ENCODE measurements at places on chromosomes 4 and X.

- DNase-seq, result no peak
Measured at GRCh38 chr4:4923201-4923600, 63.7 kb downstream of the MSX1 start.

DNA sequence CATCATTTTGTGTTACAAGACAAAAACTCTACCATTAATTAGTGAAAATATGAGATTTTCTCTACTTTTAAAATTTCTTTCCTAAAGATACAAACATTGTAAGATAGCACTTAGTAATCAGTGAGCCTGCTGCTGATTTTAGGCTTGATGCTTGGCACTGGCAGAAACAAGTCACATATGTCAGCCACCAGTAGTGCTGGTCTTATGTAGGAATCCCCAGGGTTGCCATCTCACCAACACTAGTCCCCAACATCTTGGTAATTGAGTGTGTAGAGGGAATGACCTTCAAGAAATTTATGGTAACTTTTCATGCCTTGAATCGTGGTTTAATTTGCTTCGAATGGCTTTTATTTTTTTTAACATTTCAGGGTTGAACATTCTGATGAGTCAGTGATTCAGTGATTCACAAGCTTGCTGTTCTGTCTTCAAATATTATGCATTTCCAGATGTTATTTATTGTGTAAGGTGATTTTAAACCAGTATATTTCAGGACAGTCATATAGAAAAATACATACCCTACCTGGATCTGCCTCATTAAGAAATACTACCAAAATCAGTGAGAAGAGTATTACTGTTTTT lies 11.9 kb downstream of the EXOC1 start:
- DNase-seq, result peak; percentile 6

DNA sequence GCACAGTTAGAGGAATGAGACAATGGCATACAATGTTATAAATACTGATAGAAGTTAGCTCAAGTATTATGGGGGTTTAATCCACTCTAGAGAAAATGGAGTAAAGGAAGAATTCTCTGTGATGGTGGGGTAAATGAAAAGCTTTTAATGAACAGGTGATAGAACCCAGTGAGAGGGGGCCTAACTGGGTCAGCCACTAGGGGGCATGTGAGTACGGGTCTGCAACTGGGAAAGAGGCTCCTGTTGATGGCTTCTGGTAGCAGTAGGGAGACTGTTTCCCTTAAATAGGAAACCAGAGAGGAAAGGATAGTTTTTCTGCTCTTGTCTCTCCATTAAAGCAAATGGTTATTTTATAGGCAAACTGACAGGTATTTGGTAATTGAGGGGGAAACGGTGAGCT lies 132.8 kb upstream of the GPR101 start:
- DNase-seq, result no peak

DNA sequence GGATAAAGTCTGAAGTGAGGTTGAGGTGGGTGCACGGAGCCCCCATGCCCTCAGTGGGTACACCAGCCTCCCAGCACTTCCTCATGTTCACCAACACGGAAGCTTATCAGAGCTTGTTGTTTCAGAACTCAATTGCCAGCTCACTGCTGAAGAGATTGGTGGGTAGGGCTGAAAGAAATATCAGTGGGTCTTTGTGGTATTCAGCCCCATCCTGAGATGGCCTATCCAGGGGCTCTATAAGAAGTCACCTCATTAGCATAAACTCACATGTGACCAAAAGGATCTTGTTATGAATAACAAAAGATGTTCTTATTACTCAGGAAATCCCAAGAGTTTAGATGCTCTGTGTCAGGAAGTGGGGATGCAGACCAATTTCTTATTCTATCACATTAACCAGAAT lies 177.3 kb downstream of the ARHGAP10 start:
- no peak for DNase-seq

DNA sequence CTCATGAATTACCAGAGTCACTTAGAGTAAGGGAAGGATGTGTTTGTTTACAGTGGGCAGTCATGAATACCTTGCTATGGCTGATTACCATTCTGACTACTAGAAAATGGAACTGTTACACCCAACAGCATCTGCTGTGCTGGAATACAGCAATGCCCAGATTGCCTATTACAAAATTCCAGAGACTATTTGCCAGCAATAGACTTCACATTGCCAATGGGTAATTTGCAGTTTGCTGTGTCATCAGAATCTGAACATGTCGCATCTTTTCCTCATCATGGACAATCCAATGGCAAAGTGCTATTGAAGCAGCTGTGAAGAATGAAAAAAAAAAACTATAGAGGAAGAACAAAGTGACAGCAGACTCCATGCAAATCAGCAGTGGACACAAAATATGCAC lies 356.6 kb downstream of the CXXC4 start:
- DNase-seq, result no peak

GRCh38 chr4:83885256-83886182 lies 349.6 kb downstream of the GPAT3 start:
- DNase-seq, result no peak

GRCh38 chr4:26206999-26207398 lies 113.8 kb upstream of the RBPJ start:
- no peak for DNase-seq

GRCh38 chrX:31376408-31377022 lies 304.7 kb upstream of the FTHL17 start:
- DNase-seq, result no peak

DNA sequence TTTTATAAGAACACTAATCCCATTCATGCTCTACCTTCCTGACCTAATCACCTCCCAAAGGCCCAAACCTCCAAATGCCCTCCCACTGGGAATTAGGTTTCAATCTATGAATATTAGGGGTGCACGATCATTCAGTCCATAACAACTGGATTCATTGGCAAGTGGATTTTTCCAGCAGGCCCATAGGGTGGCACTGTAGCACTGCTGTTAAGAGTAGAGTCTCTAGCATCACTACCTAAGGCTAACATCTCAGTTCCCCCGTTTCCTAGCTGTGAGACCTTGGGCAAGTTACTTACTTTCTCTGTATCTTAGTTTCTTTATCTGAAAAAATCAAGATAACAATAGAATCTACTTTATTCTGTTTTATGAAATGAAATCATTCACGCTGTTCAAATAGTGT lies 315.8 kb downstream of the STIM2 start:
- no peak for DNase-seq

- DNase-seq, result no peak
Measured at GRCh38 chr4:48756689-48757220, 23.3 kb downstream of the FRYL start.

- DNase-seq, result no peak
Measured at GRCh38 chrX:10360116-10360515, 203.3 kb downstream of the CLCN4 start.

- no peak for DNase-seq
Measured at GRCh38 chr4:6608758-6609414, 31.6 kb upstream of the MRFAP1 start.

DNA sequence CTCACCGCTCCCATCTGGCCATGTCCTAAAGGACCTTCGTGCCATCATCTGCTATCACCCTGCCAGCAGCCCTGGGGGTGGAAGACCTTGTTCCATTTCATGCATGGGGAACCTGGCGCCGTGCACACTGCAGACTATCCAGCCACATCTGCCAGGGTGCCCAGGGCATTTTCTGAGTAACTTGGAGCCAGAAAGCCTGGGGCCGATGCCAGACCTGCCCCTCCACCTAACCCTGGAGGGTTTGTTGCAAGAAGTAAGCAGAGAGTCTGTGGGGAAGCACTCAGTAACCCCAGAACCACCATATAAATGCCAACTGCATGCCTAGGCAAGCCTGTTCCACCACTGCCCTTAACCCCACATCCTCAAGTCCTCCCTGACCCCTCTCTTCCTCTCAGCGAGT lies 7.3 kb downstream of the HAUS7 start:
- DNase-seq, result no peak

DNA sequence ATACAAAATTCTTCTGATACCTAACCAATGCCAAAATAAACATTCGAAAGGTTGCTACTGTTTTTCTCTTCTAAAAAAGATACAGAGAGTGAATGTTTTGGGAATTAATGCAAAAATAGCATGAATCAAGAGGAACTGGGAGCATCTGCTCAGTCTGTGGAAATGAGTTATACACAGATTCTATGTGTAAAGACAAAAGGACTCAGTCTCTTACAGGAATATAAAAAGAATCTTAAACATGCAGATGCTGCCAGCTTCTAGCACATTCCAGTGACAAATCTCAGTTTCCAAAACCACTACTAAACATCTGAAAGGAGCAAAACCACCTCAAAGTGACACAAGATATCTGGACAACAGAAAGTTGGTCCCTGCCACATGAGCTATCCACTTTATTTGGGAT lies 55.0 kb downstream of the PAPSS1 start:
- peak; percentile 10 for DNase-seq

GRCh38 chr4:151331276-151332042 lies 6.1 kb upstream of the SH3D19 start:
- no peak for DNase-seq

DNA sequence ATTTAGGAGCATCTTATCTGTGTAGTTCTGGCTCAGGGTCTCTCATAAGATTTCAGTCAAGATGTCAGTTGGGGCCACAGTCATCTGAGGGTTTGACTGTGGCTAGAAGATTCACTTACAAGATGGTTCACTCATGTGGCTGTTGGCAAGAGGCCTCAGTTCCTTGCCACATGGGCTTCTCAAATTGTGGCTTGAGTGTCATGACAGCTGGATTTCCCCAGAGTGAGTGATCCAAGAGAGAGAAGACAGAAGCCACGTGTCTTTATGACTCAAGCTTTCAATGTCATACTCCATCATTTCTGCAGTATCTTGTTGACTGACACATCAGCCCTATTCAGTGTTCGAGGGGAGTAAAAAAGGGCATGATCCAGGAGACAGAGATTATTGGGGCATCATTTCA lies 131.3 kb upstream of the AP1S2 start:
- no peak for DNase-seq

Measured in AG08396 (cell line).